T-helper 1 cell (primary cell): ENCODE measurements at places on chromosomes 13 and 19.

- DNase-seq: no peak
Measured at GRCh38 chr13:30751183-30751933, 16.0 kb downstream of the ALOX5AP start.

GRCh38 chr13:98315902-98316301, 138.8 kb upstream of the RNF113B start:
- DNase-seq: no peak

GRCh38 chr19:17645339-17645963, 42.7 kb downstream of the UNC13A start:
- DNase-seq: no peak

DNA sequence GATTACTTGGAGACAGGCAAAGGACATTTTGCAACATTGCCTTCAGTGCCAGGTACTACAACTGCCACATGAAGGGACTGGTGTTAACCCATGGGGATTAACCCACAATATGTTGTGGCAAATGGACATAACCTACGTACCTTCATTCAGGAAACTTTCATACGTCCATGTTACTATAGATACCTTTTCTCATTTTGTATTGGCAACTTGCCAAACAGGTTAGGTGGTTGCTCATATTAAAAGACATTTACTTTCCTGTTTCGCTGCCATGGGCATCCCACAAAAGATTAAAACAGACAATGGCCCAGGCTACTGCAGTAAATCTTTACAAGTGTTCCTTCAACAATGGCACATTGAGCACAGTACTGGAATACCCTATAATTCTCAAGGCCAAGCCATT, 925.3 kb downstream of the SLITRK6 start:
- DNase-seq: no peak

- no peak for DNase-seq
Measured at GRCh38 chr19:35666251-35666913, at the start of gene UPK1A. UPK1A (plus strand) TSS chr19:35666517; CDS start chr19:35666813, 296 bp downstream.

DNA sequence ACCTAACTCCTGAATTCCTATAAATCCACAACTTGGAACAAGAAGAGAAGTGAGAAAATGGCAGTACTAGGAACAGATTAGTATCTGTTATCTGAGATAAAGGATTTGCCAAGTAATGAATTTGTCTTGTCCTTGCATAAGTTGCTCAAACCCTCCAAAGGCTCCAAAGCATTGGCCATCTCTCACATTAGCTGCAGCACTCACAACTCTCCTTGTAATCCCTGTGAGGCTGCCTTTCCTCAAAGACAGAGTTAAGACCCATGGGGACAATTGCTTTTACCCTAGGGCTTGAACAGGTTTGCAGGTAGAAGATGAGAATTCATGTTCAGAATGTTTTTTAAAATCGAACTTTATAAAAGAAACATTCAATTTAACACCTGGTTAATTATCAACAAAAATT, 1702.2 kb downstream of the EFNB2 start:
- DNase-seq: no peak

GRCh38 chr13:39522329-39522728, 80.7 kb downstream of the LHFPL6 start:
- DNase-seq: no peak

DNA sequence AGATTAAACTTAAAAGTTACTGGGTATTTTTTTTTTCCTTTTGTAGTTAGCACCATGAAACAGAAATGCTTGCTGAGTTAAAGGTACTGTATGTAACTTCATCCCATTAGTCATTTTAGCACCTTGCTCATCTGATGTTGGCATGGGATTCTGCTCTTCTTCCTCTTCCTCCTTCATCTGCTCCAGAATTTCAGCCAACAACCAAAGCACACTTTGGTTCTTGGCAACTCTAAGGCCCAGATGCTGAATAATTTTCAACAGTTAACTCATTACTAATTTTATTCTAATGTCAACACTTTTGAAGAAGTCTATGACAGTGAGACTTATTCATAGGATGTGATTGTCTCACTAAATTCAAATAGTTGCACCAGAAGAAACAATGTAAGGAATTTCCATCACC, 359.2 kb downstream of the KCTD12 start:
- DNase-seq: no peak

DNA sequence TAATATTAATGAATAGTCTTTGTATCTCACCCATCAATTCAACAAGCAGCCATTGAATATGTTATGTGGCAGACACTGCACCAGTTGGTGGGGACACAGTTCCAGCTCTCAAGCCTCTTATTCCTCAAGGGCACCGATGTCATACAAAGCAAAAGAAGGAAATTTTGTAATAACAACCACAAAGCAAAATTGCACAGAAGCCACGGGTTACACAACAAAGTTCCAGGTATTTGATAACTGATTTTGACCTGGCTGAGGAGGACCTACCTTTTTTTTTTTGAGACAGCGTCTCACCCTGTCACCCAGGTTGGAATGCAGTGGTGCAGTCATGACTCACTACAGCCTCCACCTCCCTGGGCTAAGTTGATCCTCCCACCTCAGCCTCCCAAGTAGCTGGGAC, 266.7 kb downstream of the FOXO1 start:
- no peak for DNase-seq

GRCh38 chr13:26469602-26470001, 87.9 kb upstream of the WASF3 start:
- DNase-seq: no peak

DNA sequence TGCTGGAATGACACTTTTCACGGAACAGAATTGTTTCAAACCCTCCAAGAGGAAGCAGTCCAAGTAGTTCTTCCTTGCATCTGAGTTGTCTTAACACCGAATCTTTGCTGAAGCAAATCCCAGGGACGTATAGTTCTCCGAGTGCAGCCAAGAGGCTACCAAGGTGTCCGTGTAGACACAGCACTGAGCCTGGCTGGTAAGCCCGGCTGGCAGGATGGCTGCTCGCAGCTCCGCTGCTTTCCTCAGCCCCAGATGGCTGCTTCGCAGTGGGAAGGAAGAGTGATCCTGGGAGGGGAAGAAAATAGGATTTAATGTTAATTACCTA, 105.0 kb downstream of the SLC7A1 start:
- DNase-seq: no peak

- no peak for DNase-seq
Measured at GRCh38 chr19:55526216-55527196, 10.4 kb downstream of the SBK2 start.

- DNase-seq: no peak
Measured at GRCh38 chr13:20831933-20832332, 58.2 kb upstream of the EEF1AKMT1 start.

- DNase-seq: no peak
Measured at GRCh38 chr19:5655412-5655811, 24.9 kb downstream of the MICOS13 start.
